ENCODE measurements at places on chromosomes 11 and 22.
A peak's percentile ranks its signal among the peaks of the same experiment; 100 is the strongest.

DNA sequence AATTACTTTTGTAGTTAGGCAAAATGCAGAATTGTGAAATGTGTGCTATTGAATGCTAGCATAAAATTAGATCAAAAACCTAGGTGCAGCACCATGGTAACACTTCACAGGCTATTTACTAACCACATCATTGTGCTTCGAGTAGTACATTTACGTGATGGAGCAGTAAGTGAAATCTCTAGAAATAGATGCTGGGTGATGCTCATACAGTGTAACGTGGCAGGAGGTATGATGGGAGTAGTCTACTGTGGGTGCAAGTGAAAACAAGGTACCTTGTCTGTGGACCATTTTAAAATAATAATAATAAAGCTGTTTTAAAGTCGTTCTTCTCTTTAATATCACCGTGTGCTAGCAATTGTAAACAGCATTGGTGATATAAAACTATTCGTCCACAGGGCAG is 132.3 kb downstream of the DYNC2H1 start:
- DNase-seq, result no peak

GRCh38 chr11:88631497-88631896 is 294.0 kb upstream of the CTSC start:
- DNase-seq, result peak; percentile 26

DNA sequence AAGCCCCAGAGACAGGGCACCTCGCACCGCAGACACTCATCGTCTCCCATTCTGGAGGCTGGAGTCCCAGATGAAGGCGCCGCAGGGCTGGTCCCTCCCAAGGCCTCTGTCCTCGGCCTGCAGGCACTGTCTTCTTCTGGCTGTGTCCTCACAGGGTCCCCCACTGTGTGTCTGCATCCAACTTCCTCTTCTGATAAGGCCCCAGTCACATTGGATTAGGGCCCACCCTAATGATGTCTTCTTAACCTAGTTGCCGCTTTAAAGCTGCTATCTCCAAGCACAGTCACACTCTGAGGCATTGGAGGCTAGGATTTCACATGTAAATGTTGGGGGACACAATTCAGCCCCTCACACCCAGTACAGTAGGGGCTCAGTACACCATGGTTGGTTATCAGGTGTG is 48.9 kb downstream of the DHCR7 start:
- no peak for DNase-seq

GRCh38 chr11:316031-316701 is 2.3 kb downstream of the IFITM1 start:
- peak; percentile 34 for DNase-seq

- no peak for DNase-seq
Measured at GRCh38 chr22:39893526-39893925, at the start of gene ENTHD1. Gene ENTHD1, minus strand, starts transcription at chr22:39893760. Its CDS starts 6,012 bp downstream, at chr22:39887748.

DNA sequence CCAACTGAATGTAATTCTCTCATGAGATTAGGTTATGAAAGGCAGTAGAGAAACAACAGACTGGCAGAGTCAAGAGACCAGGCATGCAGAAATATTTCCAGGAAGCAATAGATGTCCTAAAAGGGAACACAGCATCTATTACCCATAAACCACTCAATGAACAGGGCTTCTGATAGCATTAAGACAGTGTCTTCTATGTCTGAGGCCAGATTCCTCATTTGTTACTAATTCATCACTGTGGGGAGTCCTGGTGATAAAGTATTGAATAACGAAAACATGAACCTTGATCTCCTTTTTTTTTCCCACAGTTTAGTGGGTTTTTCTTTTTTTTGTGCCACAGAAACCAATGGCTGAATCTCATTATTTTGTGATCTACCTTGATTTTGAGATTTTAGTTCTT is 339.0 kb downstream of the METTL15 start:
- DNase-seq, result peak; percentile 43

DNA sequence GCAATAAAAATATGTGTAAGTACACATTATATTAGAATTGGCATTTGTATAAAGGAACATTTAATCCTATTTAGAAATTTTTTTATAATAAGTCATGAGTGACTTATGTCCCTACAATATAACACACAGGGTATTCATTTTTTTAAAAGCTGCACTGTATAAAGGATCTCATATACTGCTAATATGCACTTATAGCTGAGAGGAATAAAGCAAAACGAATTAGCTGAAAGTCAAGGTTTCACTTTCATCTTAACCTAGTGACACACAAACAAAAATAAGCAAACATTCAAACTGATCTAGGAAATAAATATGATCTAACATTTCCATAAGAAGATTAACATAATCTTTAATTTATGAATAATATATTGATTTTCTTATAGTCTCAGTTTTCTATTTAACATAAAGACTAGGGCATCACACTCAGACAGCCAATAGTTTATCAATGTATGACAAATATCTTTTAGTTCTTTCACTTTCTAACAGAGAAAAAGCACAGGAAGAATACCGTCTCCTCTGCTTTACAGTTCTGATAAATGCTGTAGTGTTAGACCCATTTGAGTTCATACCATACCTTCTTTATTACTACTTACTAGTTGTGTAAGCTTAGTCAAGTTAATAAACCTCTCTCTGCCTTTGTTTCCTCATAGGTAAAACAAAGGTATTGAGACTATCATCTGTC is 42.9 kb downstream of the DCDC1 start:
- no peak for DNase-seq

GRCh38 chr11:33452836-33453624 is 195.8 kb downstream of the HIPK3 start:
- DNase-seq, result peak; percentile 89

DNA sequence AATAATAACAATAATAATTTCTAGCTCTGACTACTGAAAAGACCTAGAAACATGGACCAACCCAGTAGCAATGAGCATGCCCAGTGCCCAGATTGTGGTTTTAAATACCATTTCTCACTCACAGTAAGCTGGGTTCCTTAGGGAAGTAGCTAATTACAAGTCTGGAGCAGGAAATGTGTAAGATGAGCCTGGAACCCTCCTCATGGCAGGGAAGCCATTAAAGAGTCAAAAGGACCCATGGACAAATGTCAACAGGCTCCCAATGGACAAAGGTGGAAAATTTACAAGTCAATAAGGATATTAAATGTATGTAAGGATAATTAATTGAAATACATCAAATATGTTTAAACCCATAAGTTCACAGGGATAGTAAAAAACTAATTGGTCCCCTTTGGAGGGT is 10.6 kb upstream of the CSNK2A3 start:
- no peak for DNase-seq

- DNase-seq, result no peak
Measured at GRCh38 chr11:8615291-8616032, 21.4 kb upstream of the STK33 start.

GRCh38 chr11:20025332-20025840 is 134.9 kb downstream of the DBX1 start:
- no peak for DNase-seq

DNA sequence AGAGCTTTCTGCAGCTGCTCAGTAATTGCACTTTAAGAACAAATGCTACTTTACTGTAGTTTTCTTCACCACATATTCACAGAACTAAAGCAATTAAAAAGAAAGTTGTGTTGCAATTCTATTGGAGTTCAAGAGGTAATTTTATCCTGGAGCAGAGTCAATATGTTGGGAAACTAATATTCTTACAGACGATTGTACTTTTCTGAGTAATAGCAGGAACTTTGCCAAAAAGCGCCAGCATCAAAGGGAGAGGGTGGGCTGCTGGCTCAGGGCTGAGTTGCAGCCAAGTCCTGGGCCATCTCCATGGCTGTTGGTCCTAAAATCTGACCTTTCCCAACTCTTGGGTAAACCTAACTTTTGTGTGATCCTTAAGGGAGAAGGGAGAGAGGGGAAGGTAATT is 73.6 kb upstream of the MYO18B start:
- DNase-seq, result peak; percentile 69

GRCh38 chr11:11381471-11382105 is 28.5 kb upstream of the CSNK2A3 start:
- no peak for DNase-seq

GRCh38 chr22:44758344-44758973 is 6.1 kb downstream of the ARHGAP8 start:
- peak; percentile 69 for DNase-seq

DNA sequence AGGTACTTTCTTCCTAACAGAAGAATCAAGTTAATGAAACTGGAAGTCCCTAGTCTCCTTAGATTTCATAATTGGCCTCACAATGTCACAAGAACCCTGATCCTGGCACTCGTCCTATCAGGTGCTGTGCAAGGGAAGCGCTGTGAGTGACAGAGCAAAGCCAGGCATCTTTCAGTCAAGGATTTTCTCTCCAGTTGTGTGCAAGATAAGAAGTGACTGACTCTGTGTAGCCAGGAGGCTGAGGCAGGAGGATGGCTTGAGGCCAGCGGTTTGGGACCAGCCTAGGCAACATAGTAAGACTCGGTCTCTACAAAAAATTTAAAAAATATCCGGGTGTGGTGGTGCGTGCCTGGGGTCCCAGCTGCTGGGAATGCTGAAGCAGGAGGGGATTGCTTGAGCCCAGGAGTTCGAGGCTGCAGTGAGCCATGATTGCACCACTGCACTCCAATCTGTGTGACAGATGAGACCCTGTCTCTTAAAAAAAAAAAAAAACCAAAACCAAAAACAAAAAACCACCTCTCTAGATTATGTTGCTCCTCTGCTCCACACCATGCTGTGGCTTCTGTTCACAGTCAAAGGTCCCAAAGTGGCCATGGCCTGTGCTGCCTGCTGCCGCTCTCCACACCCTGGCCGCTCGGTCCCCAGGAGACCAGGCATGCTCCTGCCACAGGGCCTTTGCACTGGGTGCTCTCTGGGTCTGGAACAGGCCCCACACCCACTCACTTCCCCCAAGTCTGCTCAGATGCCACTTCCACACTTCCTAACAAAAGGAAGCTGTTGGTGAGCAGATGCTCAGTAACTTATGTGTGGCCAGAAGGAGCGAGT is 54.2 kb upstream of the CLDN5 start:
- no peak for DNase-seq

- DNase-seq, result no peak
Measured at GRCh38 chr22:47376901-47377505, 614.6 kb downstream of the TBC1D22A start.

- DNase-seq, result no peak
Measured at GRCh38 chr11:12474871-12475270, 97.5 kb downstream of the PARVA start.

- peak; percentile 22 for DNase-seq
Measured at GRCh38 chr11:119742263-119742861, 13.4 kb upstream of the NECTIN1 start.

- DNase-seq, result peak; percentile 82
Measured at GRCh38 chr11:125167954-125168835, 3.6 kb downstream of the PKNOX2 start.

DNA sequence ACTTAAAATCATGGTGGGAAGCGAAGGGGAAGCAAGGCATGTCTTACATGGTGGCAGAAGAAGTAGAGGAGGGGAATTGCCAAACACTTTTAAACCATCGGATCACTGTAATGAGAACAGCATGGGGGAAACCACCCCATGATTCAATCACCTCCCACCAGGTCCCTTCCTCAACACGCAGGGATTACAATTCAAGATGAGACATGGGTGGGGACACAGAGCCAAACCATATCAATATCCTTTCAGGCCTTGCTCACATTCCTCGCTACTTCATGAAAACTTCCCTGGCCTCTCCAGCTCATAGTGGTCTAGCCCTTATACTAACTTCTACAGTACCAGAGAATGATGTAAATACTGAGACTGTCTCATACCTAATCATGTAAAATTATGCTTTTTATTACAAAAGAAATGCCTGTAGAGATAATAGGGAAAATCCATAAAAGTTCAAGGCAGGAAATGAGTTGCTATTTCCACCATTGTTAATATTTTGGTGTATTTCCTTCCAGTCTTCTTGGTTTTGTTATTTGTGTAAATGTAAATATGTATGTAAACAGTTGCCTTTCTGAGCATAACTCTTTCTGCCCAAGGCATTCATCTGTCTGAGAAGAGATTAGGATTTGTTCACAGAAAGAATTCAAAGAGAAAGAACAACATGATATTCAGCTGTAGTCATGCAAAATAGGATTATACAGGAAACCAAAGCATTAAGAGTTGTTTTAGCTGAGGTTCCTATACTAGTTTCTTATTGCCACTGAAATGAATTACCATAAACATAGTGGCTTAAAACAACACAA is 104.3 kb upstream of the LDLRAD3 start:
- DNase-seq, result no peak

DNA sequence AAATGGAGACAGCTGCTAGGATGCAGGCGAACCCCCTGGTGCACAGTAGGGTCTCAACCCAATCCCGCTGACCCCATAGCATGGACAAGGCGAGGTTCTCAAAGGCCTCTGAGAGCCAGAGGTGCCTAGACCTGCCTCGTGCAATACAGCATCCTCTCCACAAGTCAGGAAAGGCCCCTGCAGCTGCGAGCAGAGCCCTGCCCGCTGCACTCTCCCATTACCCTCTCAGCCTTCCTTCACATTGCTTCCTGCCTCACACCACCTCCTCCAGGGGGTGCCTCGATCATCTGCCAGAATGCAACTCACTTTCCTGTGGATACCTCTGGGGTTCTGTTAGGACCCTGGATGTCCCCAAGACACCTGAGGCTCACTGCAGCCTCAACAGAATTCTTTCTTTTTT is 42.8 kb upstream of the TCF20 start:
- no peak for DNase-seq

GRCh38 chr22:19629720-19630419 is 84.4 kb upstream of the SEPTIN5 start:
- DNase-seq, result peak; percentile 88

DNA sequence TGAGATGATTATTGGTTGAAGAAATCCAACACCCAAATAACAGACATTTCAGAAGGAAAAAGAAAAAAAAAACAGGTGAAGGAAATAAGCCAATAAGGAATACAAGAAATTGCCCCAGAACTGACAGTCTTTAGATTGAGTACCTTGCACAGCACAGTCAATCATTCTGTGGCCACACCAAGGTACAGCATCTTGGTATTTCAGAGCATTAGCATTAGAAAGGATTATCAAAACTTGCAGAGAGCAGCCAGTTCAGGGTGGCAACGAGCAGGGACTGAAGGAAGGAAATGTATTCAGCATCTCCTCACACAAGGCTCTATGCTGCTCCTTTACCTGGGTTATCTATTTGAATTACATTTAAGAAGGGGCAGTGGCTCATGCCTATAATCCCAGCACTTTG is 2.1 kb downstream of the ADA2 start:
- DNase-seq, result no peak

Measured in astrocyte of the hippocampus (primary cell).